ENCODE measurements at places on chromosomes 5 and 9.

GRCh38 chr5:157464519-157465171, 4.6 kb downstream of the NIPAL4 start:
- no peak for DNase-seq

GRCh38 chr5:35850967-35851680, 5.6 kb upstream of the IL7R start:
- DNase-seq: no peak

DNA sequence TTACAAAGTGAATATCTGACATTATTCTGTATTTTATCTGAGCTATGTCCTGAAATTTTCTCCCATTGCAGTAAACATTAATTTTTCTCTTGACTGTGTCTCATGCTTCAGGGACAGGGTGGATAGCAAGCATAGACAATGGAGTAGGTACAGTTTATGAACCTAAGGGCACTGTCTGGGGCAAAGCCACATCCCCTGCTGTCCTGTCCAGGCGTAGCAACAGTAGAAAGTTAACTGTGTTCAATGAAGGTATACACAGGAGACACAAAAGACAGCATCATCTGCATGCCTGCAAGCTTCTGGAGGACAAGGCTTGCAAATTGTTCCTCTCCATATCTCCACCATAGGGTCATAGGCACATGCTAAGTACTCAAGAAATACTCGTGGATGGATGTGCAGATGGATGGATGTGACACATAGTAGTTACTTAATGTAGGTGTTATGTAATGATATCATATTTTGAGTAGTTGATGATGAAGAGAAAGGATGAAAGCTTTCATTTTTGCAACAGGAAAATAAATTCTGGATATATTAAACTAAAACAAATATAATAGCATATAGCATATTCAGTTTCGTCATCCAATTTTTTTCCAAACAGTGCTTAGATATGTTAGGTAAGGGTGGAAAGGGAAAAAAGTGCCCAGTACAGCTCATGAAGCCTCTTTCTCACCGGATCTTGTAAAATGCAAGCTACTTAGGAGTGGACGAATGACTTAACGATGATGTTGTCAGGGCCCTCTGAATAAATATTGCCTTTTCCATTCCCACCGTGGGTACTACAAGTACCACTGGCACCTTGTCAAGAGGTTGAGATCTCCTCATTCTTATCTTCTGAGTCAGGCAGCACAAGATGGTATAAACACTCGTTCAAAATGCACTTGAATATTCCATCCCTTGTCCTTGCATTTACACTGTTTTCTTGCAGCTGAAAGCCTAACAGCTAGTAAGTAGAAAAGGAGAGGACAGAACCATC, 19.9 kb upstream of the ZSWIM6 start:
- DNase-seq: no peak

DNA sequence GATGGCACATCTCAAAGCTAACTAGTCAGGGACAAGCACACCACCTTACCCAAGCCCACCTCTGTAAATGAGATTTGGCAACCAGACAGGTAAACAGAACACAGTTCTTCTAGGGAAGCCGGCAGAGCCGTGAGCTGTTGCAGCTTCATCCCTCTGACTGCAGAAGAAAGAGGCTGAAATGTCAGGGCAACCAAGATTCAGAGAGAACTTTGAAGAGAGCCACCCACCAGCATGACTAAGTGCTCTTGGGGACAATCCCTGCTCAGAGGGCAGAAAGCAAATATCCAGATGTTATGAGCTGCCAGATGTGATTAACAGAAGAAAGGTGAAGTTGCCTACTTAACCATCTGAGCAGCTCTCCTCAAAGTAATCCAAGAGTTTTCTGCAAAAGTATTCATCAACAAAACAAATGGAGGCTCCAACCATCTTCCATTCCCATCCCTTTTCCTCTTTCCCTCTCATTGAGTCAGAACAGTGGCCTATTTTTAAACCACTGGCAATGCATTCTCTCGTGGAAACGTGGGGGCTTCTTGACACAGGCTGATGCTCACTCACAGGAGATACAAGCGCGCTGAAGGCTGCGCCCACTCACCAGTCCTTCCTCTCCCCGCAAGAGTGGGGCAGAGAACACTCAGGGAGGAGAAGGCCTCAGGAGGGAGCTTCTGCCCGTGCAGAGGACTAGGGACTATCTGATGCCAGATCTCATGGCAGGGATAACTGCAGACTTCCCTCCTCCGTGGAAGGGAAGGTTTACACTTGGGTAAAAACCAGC, 57.1 kb downstream of the SLIT3 start:
- no peak for DNase-seq

DNA sequence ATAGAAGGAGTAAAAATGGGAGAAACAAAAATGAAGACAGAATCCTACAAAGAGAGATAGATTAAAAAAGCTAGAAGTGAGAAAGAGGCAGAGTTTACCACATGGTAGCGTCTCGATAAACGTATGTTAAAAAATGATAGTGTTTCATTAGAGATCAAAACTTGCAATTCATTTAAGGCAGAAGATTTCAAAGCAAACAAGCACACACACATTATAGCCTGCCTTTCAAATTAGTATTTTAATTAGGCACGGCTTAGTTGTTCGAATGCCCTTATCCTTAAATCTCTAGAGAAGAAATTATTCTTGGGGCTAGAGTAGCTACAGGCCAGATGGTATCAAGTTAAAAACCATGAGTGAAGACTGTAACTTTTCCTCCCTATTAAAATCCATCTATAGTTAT, 6.0 kb downstream of the STOM start:
- no peak for DNase-seq

GRCh38 chr5:41956943-41957342, 31.9 kb downstream of the FBXO4 start:
- DNase-seq: no peak

GRCh38 chr5:74556631-74557595, 83.6 kb downstream of the ENC1 start:
- DNase-seq: no peak

- DNase-seq: no peak
Measured at GRCh38 chr9:37986771-37987258, 82.2 kb downstream of the SHB start.

DNA sequence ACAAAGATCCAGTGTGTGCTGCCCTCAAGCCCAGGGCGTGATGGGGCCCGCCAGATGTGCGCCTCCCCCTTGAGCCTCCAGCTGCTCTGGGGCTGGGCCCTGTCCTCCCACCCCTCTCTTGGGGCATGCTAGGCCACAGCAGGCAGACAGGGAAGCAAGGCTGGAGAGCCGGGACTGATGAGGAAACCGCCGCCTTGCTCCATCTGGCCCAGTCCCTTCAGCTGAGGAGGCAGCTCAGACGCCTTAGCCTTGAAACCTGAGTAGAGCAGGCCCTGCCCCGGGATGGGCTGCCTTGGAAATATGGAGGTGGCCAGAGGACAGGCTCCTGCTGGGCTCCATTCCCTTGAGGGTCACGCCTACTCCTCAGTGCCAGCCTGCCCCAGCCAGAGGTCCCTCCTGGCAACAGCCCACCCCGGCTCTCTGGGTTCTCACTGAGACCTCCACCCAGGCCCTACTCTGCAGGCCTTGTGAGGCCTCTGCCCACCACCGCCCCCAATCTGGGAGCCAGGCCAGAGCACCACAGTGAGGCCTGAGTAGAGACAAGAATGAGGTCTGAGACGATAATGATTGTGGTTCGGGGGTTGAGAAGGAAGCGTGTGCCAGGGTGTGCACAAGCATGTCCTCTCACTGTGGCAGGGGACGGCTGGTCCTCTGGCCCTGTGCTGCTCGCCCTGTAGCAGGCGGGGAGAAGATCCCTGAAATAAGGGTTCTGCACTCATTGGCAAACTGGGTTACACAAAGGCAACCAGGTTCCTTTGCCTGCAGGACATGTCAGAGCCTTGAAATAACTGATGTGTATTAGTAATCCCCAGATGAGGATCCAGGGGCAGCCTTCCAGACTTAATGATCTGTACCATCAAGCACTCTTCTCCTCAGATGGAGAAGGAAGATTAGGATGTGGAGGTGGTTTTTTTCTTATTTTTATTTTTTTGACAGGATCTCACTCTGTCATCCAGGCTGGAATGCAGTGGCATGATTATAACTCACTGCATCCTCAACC, 30.9 kb downstream of the CXXC5 start:
- no peak for DNase-seq

DNA sequence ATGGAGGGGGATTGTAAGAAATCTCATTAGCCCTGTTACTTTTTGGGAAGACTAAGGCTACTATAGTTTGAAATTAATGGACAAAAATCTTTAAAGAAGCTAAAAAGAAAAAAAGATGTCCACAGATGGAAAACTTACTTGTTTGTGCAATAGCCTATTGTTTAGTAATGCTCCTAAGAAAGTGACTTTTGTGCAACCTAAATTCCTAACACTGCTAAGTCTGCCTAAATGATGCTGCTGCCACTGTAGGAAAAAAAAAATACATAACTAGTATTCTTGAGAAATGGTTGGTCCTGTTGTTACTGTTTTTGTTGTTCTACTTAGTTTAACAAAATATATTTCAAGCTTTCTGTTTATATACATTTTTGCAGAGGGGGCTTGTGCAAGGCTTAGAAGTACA, 108.2 kb upstream of the NR3C1 start:
- no peak for DNase-seq

- DNase-seq: no peak
Measured at GRCh38 chr9:131036071-131036470, 27.1 kb downstream of the LAMC3 start.

DNA sequence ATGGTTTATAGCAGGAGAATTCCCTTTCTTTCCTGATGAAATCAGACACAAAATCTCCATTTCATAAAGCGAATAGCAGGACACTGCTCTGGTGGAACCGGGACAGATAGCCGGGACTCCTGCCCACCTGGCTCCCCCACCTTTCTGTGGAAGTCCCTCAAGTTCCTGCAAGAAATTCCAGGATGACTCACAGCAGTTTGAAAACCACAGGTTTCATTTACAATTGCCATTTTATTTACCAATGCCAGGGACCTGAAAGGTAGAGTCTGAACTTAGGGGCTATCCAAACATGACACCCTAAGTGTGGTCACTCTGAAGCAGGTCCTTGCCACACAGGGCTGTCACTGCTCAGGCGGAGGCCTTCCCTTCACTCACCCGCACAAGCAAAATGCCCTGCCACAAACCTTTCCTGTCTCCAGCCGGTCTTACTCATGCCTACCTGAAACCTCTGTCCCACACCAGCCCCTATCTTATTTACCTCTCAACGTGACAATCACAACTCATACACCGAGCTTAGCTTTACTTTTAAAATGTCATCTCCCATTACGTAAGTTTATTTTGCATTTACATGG, 63.3 kb upstream of the TAF1L start:
- no peak for DNase-seq
